ENCODE measurements at places on chromosomes 2 and 18. TPM values are rescaled to one million over a fixed set of nuclear protein-coding genes. Genes with fewer than 3 reads are reported as not detected.

GALNT14 gene
- polyA plus RNA-seq = 8.2 TPM

DNA sequence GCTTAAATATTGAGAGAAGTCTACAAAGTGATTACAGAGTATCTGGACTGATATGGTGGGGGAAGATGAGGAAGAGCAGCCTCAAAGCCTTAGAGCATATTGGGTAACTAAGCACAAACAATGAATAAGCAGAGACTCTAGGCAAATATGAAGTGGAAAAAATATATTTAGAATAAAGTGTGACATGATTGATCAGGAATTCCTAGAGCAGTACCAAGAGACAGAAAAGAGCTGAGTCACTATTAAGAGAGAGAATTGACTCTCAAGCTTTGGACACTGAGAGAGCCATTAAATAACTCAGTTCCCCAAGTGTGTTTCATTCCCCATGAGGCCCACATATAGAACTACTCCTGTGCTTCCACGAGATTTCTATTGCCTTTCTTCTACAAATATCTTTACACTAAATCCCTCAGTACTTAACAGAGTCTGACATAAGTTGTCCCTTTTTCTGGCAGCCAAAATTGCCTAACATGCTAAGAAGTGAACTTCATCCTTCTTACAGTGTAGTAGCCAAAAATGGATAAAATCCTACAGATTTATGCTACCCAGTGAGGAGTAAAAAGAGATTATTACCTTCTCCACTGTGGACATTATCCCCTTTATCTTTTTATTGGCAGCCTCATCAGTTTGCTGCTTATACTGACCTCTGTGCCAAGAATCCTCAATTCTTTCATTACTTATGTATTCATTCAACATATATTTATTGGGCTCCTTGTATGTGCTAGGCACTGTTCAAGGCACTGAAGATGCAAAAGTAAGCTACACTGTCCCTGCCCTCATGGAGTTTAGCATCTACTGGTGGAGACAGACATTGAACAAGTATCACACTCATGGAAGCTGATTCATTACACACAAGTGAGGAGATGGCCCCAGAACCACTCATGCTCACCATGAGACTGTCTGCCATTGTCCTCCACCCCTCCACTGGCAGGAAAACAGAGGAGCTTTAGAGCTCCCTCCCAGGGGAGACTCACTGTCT is 45.4 kb downstream of the SLC40A1 start:
- H3K36me3 ChIP-seq = no peaks in the 10 kb centered on the region
- H3K4me3 ChIP-seq = no peak overlapping the region
- H3K4me1 ChIP-seq = peaks cover 5% of the 10 kb centered on the region
- DNase-seq = no peak
- no peak overlapping the region for H3K27ac ChIP-seq

TEX44 gene
- not detected for polyA plus RNA-seq

DNA sequence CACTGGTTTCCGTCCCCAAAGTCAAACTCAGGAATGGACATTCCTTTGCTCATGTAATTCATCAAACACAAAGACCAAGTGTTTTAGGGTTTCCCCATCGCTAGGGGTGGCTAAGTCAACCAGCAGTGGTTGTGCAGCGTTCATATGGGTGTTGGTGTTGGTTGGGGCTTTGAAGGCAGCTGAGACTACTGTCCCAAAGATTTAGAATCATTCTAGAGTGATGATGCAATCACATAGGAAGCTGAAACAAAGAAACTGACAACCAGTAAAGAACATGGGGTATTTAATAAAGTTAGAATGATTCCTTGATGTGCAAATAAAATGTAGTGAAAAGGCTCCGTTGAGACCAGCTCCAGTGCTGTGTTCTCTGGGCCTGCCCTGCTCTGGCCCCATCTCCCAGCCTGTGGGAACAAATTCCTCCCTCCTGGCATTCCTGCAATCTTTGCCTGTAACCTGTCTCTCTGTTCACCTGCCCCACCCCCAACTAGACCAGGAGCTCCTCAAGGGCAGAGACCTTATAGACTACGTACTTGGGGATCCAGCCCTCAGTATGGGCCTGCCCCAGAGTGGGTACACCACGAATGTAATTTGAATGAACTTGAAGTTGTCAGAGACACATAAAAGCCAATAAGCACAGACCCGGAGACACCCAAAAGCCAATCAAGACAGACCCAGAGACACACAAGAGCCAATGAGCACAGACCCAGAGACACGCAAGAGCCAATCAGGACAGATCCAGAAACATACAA is 191.7 kb upstream of the TWIST2 start:
- no peak overlapping the region for H3K27ac ChIP-seq
- H3K4me3 ChIP-seq = no peak overlapping the region
- H3K27me3 ChIP-seq = no peaks in the 10 kb centered on the region
- H3K36me3 ChIP-seq = no peaks in the 10 kb centered on the region
- DNase-seq = no peak

GRCh38 chr18:76927223-76927725 is 104.9 kb downstream of the ZNF236 start:
- no peak for DNase-seq
- H3K27ac ChIP-seq = no peak overlapping the region
- peaks cover 20% of the 10 kb centered on the region for H3K36me3 ChIP-seq

- no peaks in the 10 kb centered on the region for H3K36me3 ChIP-seq
- no peaks in the 10 kb centered on the region for H3K27me3 ChIP-seq
- no peak for DNase-seq
- no peak overlapping the region for H3K27ac ChIP-seq
Observed at GRCh38 chr2:144894612-144895599, 375.0 kb upstream of the ZEB2 start.

GRCh38 chr2:33015421-33016142 is 68.8 kb downstream of the LTBP1 start:
- no peaks in the 10 kb centered on the region for H3K36me3 ChIP-seq
- peaks cover 12% of the 10 kb centered on the region for H3K4me1 ChIP-seq
- peak overlapping the region; percentile 83 for H3K27ac ChIP-seq
- no peaks in the 10 kb centered on the region for H3K27me3 ChIP-seq

AGPS gene
- polyA plus RNA-seq = 14.1 TPM
